ENCODE measurements at places on chromosomes 2 and 18.
A peak's percentile ranks its signal among the peaks of the same experiment; 100 is the strongest.

DNA sequence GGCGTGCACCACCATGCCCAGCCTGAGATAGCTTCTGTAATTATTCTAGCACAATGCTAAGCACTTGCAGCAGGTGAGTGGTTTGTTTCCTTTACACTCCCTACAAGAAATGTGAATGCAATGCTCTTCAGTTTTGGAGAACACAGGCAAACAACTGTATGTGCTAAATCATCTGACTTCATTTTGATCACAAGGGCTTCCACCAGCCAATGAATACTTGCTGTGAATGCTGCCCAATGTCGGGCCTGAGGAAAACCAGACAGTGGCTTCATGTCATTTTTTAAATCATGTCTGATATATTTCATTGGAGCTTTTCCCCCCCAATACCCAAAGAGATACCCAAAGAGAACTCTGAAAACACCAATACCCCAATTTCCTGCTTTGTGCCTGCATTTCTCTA, 155.6 kb upstream of the XPO1 start:
- no peak for DNase-seq

GRCh38 chr2:74399785-74400184, 19.7 kb upstream of the DCTN1 start:
- DNase-seq = no peak

DNA sequence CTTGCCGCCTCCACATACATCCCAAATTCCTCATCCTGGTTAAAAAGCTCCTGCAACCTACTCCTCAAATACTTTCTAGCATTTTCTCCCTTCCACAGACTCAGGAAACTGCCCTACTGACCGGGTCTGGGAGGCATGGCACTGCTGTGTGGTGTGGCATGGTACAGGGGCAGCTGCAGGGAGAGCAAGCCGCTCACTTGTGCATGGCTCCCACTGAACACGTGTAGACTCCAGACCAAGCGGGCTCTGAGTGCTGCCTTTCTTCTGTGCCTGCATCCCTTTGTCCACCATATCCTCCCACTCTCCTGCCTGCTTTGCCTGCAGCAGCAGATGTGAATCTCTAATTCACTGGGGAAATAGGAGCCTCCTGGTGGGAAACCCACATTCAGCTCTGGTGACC, 72.2 kb downstream of the CCDC93 start:
- no peak for DNase-seq

DNA sequence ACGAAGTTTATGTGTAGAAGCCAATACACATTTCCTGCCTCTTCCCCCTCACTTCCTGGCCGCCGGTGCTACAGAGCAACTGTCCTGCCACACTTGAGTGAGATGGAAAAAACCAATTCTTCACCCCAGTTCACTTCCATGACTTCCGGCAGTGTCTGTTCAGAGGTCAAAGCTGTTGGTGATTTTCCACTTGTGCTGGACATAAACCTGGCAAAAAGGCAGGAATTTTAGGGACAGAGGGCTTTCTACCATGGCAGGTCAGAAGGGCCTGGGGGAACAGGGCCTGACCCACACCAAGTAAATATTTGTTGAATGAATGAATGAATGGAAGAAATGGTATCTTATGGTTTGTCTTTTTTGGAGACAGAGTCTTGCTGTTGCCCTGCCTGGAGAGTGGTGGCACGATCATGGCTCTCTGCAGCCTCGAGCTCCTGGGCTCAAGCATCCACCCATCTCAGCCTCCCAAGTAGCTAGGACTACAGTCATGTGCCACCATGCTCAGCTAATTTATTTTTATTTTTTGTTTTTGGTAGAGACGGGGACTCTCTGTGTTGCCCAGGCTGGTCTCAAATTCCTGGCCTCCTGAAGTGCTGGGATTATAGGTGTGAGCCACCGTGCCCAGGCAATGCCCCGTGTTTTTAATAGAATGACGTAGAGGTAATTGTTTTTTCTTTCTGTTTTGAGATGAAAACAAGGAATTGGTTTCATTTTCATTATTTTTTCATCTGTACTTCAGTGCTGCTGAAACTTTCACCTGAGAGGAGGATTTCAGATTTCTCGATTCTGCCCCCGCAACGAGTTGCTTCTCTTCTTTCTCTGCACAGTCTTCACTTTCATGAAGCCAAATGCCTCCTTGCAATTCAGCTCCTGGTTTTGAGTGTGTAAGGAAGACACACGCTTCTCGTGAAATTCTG, 48.0 kb upstream of the LPIN2 start:
- peak; percentile 45 for DNase-seq

DNA sequence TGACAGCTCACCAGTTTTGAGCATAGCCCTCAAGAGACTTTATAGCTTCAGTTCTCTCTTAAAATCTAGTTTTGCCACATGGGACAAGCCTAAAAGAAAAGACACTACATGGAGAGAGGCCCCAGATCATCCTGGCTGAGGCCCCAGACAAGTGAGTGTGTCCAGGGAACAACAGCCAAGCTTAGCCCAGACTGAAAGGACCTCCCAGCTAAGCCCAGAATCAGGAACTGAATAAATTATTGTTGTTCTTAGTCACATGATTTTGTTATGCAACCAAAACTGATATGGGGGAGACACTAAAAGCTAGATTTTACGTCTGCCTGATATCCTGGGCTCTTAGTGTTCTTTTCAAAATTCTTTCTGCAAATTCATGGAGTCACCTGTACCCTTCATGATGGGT, 29.3 kb upstream of the LBH start:
- no peak for DNase-seq

- DNase-seq = no peak
Observed at GRCh38 chr2:2107141-2107540, 223.9 kb downstream of the MYT1L start.

- no peak for DNase-seq
Observed at GRCh38 chr18:77960791-77961410, 711.3 kb downstream of the GALR1 start.

DNA sequence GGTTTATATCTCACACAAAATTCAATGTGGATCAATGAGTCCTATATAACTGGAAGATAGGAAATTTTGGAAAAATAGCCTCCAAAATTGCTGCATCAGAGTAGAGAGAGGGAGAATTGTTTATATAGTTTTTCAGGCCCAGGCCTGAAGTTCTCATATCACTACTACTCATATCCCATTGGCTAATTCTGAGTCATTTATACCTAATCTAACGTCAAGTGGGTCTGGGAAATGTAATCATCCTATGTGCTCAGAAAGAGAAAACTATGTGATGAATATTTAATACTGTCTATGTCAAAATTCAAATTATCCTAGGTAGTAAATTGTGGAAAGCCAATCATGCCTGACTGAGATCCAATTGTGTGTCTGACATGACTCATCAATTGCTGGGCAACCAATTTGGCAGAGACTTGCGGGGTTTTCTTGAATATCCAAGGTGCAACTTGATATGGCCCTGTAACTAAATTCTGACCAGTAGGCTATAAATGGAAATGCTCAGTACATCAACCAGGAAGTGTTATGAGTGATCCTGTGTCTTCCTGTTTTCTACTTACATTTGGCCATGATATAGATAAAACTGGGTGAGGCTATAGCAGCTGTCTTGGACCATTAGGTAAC, 744.4 kb downstream of the KCNJ3 start:
- DNase-seq = no peak

DNA sequence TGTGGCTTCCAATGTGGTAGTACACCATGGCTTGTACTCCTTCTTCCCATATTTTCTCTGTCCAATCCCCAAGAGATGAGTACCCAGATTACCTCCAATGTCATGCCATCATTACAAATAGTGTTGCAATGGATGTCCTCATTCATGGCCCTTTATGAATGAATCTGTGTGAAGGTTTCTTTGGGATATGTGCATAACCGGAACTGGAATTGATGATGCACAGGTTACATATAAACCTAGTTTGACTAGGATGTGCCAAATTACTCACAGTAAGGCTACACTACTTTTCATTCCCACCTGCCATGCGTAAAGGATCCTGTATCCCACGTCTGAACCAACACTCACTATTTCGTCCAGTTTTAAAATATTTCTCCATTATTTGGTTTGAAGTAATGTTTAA, 173.9 kb upstream of the CXCR4 start:
- DNase-seq = no peak

- DNase-seq = no peak
Observed at GRCh38 chr18:48555465-48555995, 16.7 kb downstream of the CTIF start.

GRCh38 chr2:46424937-46425336, 54.4 kb upstream of the TMEM247 start:
- no peak for DNase-seq

DNA sequence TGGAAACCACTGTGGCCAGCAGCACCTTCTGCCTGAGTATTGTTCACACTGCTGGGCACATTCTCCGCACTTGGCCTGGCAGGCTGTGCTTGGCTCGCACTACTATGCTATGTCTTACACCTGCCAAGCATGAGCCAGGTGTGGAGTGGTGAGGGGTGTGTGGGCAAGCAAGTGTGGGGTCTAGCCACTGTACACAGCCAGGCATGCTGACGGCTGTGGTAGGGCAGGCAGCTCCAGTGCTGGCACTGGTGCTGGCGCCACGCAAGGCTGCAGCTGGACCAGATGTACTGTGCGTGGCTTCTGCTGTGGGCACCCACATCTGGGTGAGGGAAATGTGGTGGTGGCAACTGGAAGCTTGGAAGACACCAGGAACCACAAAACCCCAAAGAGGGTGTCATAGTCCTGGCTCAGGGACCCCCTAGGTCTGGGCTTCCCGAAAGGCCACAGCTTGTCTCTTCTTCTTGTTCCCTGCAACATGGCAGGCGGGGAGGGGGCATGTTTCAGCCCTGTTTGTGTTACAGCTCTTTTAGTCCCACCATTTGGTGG, 101.5 kb downstream of the ALMS1 start:
- DNase-seq = no peak

GRCh38 chr2:240216167-240216566, 75.7 kb upstream of the OTOS start:
- DNase-seq = no peak

DNA sequence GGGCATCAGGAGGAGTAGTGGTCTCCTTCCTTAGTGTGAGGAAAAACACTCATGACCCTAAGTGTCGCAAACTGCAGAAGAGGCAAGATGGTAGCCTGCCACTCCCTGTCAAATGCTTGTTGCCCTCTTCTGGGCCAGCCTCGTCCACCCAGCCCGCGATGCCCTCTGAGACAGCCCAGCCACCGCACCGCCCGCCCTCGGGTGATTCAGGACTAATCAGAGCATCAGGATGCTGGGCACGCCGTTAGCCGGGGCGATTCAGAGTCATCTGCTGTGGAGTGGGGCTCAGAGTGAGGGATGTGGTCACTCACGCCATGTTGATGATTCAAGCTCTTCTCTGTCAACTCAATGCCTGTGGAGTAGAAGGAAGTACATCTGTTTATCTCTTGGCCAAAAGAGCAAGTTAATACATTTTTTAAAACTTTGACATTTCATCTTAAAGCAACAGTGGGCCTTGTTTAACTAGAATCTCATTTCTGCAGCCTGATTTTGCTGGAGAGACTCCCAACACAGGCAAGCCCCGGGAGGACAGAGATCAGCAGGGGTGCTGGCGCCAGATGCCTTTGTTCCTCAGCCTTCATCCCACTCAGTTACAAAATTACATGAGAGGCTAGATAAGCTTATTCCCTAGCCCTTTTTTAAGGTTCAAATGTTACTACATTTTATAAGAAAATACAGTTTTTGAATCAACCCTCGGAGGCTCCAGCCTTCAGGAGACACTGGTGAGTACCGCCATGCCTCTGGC, 79.0 kb downstream of the TMEM18 start:
- no peak for DNase-seq

DNA sequence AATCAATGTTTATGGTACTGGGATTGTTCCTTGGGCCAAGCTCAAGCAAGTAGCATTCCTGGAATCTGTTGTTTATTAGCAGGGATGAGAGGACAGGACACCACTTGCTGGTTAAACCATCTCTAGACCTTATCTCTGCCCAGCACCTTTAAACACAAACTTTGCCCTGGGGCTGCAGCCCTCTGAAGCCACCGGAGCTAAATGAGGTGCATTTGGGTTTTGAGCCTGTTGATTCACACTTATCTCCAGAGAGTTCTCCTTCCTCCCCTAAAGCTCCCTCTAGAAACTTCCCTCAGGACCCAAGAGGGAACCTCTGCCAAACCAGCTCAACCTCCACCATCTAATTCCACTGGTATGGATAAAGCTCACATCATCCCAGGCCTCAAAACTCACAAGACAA, 94.8 kb upstream of the EPAS1 start:
- DNase-seq = no peak

GRCh38 chr2:219722276-219722879, 94.9 kb downstream of the SLC4A3 start:
- no peak for DNase-seq

GRCh38 chr2:191578031-191578430, 99.9 kb upstream of the NABP1 start:
- DNase-seq = no peak

DNA sequence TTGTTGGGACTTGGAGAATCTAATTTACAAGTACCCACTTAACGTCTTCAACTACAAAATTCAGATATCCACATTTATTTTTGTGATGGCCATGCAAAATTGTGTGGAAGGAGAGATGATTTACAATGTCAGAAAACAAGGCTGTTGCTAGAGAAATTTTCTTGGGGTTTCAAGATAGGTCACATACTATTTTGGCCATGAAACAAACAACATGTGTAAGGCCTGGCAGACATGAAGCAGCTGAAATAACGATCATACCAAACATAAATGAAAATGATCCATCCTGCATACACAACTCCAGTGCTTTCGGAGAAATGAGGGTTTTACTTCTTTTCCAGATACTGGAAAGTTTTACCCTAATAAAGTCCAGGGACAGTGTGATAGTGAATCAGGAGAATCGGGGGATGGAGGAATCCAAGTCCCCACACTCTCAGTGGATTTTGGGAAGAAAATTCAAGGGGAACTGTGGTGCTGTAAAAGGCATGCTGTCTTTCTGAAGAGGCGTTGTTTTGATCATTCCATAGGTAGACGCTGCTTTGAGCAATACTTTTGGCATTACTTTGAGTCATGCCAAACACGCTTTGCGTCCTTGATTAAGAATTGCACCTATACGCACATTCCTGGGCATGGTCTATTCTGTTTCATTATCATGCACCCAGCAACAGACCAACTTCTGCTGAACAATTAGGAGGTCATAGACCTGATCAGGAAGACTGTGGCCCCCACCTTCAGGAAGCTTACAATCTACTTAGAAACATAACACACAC, 79.4 kb downstream of the POU3F3 start:
- DNase-seq = no peak

DNA sequence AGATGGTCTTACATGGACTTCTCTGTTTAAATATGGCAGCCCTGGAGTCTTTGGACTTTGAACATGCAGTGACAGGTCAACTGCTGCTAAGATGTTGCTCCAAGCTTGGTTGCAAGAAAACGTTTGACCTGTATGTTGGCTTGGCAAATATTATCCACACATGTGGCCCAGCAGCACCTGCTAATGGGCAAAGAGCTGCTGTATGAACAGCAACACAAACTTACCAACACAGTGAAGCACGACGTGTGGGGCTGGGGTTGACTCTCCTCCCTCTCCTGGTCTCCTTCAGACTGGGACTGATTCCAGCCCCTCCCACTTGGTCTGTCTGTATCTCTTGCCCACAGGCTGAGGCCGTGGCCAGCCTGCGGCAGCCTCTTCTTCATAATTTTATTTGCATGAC, 3.8 kb downstream of the KCNE4 start:
- DNase-seq = no peak

GRCh38 chr2:10079870-10080535, at the start of gene CYS1:
TSS of gene CYS1 (minus strand) at chr2:10080411. CDS start at chr2:10080223, 188 bp downstream.
- DNase-seq = peak; percentile 83

- DNase-seq = peak; percentile 76
Observed at GRCh38 chr18:46916551-46917107, 678 bp downstream of the PIAS2 start.

GRCh38 chr2:153595939-153596338, 117.4 kb upstream of the RPRM start:
- no peak for DNase-seq
